ENCODE measurements at places on chromosomes 7 and 10.

DNA sequence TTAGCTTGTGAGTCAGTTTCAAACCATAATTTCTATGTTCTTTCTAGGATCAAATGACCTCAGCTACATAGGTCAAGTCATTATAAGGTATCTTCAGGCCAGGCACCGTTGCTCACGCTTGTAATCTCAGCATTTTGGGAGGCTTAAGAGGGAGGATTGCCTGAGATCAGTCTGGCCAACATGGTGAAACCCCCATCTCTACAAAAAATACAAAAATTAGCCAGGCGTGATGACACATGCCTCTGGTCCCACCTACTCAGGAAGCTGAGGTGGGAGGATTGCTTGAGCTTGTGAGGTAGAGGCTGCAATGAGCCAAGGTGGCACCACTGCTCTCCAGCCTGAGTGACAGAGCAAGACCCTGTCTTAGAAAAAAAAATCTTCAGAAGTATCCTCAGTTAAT is 362.3 kb downstream of the GATA3 start:
- no peak for DNase-seq

DNA sequence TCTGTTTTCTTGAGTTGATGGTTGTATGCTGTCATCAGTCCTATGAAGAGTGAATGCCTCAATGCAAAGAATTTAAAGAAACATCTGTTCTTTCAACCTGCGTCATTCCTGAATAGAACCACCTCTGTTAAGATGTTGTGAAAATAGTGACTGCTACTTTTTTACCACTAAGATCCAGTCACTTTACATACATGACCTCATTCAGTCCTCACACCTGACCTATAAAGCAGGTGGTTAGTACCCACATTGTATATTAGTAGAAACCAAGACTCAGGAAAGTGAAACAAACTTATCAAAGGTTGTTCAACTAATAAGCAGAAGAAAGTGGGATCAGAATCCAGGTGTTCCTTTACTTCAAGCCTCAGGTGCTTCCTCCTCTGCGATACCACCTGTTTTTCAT is 64.8 kb downstream of the ITGB8 start:
- no peak for DNase-seq

DNA sequence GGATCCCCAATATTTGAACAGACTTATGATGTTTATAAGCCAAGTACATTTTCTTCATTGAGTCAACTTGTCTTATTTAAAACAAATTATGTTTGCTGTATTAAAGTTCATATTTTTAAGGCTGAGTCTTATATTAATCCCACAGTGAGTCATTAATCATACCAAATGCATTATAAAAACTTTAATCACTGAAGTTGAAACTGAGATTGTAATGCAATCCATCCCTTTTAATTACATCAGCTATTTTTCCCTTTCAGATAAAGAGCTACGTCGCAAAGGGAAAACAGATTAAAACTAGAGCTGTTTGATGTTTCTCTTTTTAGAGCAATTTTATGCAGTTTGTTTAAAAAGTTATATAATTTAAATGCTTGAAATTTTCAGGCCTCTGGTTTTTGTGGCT is 183.0 kb downstream of the ARID5B start:
- DNase-seq = no peak

DNA sequence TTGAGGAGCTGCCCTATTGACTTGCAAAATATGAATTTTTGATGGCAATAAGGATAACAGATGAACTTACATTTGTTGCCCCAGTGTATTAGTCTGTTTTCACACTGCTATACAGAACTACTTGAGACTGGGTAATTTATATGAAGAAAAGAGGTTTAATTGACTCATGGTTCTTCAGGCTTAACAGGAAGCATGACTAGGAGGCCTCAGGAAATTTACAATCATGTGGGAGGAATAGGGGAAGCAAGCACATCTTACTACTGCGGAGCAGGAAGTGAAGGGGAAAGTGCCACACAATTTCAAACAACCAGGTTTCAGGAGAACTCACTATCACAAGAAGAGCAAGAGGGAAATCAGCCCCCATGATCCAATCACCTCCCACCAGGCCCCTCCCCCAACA is 57.9 kb downstream of the ZNF22 start:
- no peak for DNase-seq

DNA sequence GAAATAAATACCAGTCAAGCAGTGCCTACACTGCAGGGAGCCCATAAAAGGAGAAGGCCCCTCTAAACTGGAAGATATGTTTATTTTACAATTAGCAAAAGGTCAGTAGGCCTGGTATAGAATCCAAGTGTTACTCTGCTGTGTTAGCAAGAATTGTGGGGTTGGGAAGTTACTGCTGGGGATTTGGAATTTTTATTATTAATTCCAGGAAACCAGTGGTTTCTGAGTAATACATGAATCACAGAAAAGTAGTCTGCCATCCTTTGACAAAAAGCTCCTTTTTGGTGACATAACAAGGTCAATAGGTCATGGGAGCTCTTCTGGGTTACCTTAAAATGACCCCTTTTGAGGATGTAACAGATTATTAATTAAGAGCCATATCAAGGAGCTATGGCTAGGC is 67.4 kb downstream of the ZNF92 start:
- DNase-seq = no peak
